Esophagus squamous epithelium (tissue), 5 donors: ENCODE measurements at places on chromosomes 6 and 20.

- no peak for DNase-seq
Measured at GRCh38 chr6:151128763-151129370, 110.9 kb upstream of the AKAP12 start.

DNA sequence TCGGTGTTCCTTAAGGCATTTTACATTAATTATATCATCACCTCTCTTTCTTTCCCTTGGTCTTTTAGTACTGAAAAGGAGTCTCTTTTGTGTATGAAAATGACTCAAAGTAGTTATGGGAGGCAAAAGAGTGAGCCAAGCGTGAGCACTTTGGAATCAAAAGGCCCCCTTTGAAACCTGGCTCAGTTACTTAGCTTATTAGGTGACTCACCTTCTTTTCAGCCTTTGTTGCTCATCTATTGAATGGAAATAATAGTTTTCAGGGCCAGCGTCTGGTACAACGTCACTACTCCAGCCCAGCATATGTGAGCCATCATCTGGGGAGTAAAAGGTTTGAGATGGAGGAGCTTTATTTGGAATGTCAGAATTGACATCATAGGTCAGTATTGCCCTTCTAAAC lies 147.4 kb upstream of the SCGN start:
- DNase-seq, result no peak

DNA sequence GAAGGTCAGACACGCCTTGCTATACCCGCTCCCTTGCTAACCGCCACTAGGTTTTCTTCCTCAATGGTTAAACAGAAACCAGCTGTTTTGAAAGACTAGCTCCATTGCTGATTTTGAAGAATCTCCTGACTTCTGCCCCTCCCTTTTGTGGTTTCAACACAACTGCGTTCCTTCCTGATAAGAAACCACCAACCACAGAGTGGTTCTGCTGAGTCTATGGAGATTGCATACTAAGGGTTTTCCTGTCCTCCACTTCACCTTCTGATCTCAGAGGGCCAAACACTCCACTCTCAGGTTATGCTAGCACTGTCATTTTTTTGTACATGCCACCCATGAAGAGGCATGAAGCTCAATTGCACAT lies 207.9 kb downstream of the MYLK4 start:
- DNase-seq, result no peak

GRCh38 chr6:169093066-169093723 lies 160.5 kb downstream of the THBS2 start:
- DNase-seq, result no peak

DNA sequence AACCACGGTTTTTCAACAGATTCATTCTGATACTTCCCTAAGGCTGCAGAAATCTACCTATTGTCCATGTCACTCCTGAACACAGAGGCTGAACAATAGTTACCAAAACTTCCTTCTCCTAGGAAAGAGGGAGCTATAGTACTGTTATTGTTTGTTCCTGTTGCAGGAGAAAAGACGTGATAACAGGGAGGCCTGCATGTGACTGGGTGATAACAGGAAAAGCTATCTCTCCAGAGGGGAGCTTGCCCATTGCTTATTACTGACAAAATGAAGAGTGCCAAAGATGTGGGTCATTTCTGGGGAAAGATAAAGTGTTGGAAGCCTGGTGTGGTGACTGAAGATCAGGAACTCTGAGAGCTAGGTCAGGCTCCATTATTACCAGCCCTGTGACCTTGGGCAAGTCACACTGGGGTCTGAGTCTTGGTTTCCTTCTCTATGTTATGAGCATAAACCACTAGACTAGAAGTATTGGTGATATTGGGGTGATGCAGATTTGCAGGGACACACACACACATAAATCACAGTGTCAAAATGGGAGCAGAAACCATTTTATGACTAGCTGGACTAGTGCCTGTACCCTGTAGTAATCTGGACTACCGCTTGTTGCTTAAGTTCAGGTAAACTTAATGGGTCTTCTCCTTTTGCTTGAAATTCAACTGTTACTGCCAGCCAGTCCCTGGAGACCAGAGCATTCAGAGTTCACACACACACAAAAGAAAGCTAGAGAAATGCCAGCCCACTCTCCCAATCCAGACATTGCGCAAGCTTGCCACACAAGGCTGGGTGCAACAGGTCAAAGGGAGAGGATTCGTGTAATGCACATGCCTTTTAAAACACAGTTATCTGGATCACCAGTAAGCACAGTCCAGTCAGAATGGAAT lies 136.0 kb upstream of the CNR1 start:
- no peak for DNase-seq

DNA sequence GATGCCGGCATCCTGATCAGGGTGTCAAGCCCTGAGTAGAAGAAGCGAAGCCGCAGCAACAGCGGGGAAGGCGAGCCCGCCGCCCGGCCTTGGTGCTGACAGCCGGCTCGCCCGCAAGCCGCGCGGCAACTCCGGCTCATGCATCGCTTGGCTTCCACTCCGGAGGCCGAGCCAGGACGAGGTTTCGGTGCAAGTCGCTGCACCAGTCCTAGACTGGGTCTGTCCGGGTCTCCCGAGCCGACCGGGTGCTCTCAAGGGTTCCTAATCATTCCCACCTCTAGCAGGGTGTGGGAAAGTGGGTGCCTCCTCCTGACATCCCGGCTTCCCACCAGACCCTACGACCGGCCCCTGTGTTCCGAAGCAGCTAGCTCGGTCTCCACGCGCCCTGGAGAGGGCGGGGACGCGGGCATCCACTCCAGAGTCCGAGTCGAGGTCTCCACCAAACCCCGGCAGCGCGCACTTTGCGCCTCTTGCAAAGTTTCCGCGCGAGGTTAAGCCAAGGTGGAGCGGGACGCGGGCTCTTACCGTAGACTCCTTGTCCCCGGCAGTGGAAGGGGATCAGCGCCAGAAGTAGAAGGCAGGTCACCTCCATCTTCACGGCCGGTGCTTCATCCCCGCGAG lies 1.4 kb downstream of the MDGA1 start:
- DNase-seq, result no peak

- no peak for DNase-seq
Measured at GRCh38 chr6:7243179-7243981, 69.6 kb downstream of the SSR1 start.

- DNase-seq, result no peak
Measured at GRCh38 chr6:67642582-67642981, 992.5 kb upstream of the ADGRB3 start.

- no peak for DNase-seq
Measured at GRCh38 chr6:138692058-138692977, 81.3 kb upstream of the CCDC28A start.

DNA sequence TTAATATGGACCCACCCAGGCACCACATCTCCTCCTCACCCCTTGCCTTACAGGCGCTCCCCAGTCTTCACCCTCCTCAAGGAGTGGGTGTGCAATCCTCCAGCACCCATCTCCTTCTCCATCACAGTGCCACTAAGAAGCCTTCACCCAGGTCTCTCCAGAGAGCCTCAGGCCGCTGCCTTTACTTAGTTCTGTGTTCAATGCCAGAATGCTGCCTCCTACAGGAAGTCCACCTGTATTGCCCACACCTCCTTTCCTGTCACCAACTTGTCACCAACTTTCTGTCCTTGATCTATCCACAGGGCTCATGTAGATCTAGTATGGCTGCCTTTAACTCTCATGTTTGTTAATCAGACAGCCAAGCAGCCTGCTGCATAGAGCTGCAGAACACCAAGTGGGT lies 586 bp upstream of the LST1 start:
- no peak for DNase-seq

GRCh38 chr6:20919677-20920385 lies 385.6 kb downstream of the CDKAL1 start:
- DNase-seq, result no peak

- no peak for DNase-seq
Measured at GRCh38 chr6:22825210-22825609, 255.8 kb downstream of the HDGFL1 start.

DNA sequence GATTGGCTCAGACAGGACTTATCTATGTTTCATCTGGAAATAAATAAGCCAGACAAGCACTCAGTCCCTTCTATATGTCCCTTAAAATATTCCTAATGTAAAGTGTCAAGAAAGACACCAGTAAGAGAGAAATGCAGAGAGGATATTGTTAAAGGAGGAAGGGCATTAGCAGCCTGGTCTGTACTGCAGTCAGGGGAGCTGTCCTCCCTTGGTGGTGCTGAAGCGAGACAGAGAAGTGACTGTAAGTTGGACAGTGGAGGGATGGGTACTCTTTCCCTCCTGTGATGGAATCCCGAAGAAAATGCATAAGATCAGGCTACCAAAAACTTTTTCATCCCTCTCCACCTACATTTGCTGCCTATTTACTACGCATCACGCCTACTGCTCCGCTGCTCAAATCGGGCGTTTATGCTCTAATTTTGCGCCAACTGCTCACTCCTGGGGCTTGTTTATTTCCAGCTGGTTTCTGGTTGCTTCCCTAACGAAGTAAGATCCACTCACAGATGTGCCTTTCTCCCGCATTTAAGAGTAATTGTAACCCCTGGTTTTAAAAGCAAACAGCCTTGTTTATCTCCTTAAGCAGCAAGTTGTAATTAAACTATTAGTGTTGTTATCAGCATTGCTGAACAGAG lies 35.2 kb downstream of the PHACTR1 start:
- DNase-seq, result no peak

DNA sequence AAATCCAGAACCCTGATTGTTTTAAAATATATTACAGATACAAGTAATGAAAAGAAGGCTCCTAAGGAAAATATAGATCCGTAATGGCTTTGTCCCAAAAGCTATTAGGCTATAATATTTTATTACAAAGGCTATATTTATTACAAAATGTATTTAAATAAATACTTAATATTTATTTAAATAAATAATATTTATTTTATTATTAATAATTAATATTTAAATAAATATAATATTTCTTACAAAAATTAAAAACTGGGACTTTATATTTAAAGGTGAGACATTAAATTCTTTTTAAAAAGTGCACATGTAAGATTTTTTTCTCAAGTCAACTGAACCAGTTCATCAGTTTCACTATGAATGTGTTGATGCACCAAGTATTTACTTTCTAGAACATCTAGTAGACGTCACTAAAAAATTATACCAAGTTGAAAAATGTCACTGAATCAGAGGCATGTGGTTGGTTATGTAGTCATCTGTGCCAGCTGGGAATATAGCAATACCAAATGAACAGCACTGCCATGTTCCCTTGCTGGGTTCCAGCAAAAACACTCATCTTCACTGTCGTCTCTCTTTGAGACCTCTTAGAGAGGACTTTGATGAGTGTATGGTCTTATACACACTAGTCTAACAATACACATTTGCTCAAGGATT lies 278.9 kb downstream of the ESR1 start:
- no peak for DNase-seq

DNA sequence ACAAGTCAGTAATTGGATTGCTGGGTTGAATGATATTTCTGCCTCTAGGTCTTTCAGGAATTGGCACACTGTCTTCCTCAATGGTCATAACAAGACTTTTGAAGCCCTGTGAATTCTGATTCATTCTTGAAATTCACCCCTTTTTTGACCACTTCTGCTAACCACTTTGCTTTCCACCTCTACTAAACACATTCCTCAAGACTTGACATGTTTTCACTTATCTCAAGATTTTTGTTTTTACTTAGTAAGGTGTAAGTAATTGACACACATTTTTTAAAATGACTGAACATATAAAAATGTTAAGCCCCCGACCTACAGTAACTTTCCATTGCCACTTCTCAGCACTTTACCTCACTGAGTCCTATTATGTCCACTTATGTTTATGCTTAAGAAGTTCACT lies 239.1 kb downstream of the GRM1 start:
- no peak for DNase-seq

DNA sequence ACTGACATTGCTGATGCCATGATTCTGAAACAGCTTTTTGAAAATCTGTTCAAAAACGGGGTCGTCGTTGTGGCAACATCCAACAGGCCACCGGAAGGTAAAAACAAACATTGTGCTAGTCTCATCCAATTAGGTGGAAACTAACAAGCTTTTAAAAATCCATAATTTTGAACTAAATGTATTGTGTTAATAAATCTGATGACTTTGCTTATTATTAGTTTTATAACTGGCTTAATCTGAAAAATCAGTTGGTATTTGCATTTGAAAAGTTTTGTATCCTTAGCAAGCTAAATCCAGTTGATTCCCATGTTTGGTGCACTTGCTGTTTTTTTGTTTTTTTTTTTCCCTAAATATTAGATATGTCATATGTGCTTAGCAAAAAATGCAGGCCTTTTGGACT lies 71.4 kb downstream of the AFG1L start:
- no peak for DNase-seq

DNA sequence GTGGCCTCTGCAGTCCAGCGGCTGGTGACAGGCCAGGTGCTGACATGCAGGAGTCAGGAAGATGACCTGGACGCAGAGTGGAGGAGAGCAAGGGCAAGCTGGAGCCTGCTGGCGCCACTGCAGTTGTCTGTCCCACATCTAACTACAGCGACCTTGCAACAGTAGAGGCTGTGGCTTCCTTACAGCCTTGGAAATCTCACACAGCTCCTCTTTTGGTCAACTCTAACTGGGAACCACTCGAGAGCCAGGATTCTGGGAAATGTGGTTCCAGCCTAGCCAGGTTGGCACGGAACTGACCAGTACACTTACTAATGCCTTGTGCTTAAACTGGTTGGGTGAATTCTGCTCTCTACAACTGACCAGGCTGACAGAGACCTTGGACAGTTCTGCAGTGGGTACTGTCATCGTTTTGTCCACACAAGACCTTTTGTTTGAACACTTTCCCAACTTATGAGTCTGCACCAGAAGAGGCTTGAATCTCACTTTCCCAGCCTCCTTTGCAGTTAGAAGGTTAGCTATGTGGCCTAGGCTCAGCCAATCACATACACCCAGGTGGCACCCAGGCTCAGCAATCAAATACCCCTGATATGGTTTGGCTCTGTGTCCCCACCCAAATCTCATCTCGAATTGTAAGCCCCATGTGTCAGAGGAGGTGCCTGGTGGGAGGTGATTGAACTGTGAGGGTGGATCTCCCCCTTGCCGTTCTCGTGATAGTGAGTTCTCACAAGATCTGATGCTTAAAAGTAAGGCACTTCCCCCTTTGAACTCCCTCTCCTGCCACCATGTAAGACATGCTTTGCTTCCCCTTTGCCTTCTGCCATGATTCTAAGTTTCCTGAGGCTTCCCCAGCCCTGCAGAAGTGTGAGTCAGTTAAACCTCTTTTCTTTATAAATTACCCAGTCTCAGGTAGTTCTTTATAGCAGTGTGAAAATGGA lies 153.5 kb downstream of the ZMYND8 start:
- DNase-seq, result no peak

DNA sequence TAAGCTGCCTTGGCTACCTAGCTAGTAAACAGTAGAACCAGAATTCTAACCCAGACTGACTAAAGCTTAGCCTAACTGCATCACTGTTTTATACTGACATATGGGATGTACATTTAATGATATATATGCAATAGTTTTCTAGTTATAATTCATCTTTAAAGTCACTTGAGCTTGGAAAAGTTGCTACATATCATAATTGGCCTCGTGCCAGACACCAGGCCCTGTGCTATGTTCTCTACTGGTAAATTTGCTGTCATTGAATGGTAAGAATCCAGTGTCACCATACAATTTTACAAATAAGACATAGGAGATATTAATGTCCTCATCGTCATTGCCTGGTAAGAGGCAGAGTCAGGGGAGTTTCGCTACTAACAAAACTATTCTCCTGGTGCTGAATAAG lies 396.8 kb downstream of the CDKAL1 start:
- DNase-seq, result no peak

- no peak for DNase-seq
Measured at GRCh38 chr20:51856432-51856831, 54.1 kb upstream of the SALL4 start.

GRCh38 chr6:25136854-25137253 lies 142.3 kb upstream of the CARMIL1 start:
- DNase-seq, result no peak
